ENCODE measurements at places on chromosomes 11 and 22. TPM values are rescaled to one million over a fixed set of nuclear protein-coding genes. Genes with fewer than 3 reads are reported as not detected.

DNA sequence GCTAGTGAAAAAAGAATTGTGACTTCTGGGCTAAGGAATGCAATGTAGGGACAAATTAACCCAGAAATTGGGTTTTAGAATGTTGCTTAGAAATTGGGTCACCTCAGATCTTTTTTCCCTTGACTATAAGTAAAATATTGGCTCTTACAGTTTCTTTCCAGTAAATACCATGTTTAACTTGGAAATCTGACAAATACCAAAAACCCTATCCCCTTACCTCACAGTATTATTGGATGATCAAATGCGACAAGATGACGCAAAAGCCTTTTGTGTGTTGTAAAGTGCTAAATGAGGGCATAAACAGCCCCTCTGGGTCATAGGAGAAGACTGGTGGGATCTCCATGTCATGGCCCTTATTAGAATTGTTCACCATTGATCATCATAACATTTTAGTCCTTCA lies 6.1 kb upstream of the UPB1 start:
- DNase-seq, result no peak

GRCh38 chr22:19055801-19056200 lies 66.4 kb downstream of the DGCR2 start:
- DNase-seq, result no peak

- no peak for DNase-seq
Observed at GRCh38 chr11:35874751-35875450, 69.0 kb upstream of the LDLRAD3 start.

DNA sequence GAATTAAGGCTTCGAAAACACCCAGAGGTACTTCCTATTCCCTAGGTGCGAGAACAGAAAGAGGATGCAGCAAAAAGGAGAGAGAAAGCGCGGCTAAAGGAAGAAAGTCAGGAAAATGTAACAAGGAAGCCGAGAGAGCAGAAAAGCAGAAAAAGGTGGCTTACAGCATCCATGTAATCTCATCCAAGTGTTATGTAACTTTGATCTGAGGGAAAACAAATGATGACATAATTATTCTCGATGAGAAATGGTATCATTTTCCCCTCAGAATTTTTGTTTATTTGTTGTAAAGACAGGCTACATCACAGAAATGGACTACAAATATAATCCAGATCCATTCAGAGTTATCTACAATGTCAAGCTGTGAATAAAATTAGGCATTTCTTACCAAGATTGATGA lies 69.1 kb upstream of the APOA1 start:
- DNase-seq, result no peak

- no peak for DNase-seq
Observed at GRCh38 chr11:115918576-115918975, 414.4 kb upstream of the CADM1 start.

- no peak for DNase-seq
Observed at GRCh38 chr11:19673924-19674729, 38.5 kb upstream of the NAV2 start.

DNA sequence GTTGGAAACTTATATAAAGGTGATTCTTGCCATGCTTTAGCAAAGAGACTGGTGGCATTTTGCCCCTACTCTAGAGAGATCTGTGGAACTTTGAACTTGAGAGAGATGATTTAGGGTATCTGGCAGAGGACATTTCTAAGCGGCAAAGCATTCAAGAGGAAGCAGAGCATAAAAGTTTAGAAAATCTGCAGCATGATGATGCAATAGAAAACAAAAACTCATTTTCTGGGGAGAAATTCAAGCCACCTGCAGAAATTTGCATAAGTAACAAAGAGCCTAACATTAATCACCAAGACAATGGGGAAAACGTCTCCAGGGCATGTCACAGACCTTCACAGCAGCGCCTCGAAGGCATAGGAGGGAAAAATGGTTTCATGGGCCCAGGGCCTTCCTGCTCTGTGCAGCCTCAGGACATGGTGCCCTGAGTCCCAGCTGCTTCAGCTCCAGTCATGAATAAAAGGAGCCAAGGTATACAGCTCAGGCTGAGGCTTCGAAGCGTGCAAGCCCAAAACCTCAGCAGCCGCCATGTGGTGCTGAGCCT lies 83.4 kb downstream of the MRTFA start:
- no peak for DNase-seq

- DNase-seq, result no peak
Observed at GRCh38 chr11:11536650-11537049, 85.2 kb downstream of the GALNT18 start.

DNA sequence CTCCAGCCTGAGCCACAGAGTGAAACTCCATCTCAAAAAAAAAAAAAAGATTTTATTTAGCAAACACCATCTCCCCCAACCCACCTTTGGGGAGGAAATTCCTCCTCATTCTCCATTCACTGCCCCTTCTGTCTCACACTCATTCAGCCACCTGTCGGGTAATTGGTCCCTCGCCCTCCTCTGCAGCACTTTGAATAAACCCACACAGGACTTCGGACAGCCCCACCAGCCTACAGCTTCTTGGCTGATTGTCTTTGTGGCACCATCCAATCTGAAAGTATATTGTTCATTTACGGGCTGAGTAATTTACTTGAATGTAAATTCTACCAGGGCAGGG lies 7.5 kb upstream of the GGA1 start:
- no peak for DNase-seq

- no peak for DNase-seq
Observed at GRCh38 chr11:62853279-62853965, 14.0 kb upstream of the WDR74 start.

GRCh38 chr22:39574779-39575551 lies 4.4 kb downstream of the CACNA1I start:
- DNase-seq, result no peak

- DNase-seq, result no peak
Observed at GRCh38 chr22:42878561-42879305, 21.7 kb upstream of the ARFGAP3 start.

GRCh38 chr11:134557571-134558257 lies 145.7 kb upstream of the B3GAT1 start:
- no peak for DNase-seq

DNA sequence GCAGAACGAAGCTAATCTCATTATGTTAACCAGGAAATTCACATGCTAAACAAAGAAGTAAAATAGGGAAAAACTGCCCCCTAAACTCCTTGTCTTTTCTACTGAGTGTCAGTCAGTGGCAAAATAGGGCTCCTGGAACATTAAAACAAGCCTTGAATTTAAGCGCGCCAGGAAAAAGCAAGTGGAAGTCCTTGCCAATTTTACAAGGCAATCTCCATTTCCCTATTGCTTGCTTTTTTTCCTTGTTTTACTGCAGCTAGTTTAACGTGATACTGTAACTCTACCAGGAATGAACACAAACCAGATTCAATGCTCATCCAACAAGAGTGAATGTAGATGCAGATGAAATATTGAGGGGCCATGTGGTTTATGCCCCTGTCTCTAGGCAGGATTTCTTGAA lies 28.1 kb upstream of the KIRREL3 start:
- no peak for DNase-seq

KCNJ11 gene
- 0.34 TPM for polyA plus RNA-seq

FZD4 gene
- polyA plus RNA-seq, result 20.0 TPM

OR51B2 gene
- polyA plus RNA-seq, result not detected

ZDHHC8 gene
- polyA plus RNA-seq, result 38.8 TPM

BARX2 gene
- not detected for polyA plus RNA-seq

CRELD2 gene
- polyA plus RNA-seq, result 37.3 TPM

IGSF9B gene
- 14.0 TPM for polyA plus RNA-seq

MRPL23 gene
- polyA plus RNA-seq, result 85.4 TPM

ADM2 gene
- 0.11 TPM for polyA plus RNA-seq

ASPHD2 gene
- 0.53 TPM for polyA plus RNA-seq

Data from urinary bladder (tissue), 4 donors.